T1000 (cell line): ENCODE measurements at places on chromosomes 7 and 10.

DNA sequence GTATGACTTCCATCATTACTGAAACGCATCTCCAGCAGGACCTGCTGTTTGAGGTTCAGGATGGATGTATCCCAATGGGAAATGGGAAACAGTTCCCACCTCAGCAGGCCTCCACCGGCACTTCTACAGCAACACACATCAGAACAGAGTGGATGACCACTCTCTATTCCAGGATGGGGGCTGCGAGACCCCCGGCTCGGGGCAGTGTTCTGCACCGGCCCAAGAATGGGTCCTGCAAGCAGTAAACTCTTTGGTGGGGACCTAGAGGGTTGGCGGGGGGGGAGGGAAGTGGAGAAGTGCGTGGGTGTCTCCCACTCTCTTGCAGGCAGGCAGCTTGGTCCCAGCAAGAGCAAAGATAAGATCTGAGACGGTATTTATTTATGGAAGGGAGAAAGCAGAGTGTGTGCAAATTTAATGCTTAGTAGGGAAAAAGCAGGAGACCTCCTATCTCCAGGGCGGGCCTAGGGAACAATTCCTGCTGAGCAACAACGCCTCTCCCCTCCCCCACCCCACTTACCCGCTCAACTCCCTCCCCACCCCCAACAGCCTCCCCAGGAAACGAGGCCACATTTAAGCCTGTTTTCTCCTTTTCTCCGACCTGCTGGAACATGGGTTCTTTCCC, 4.0 kb downstream of the SFMBT2 start:
- no peak for DNase-seq

GRCh38 chr7:45155357-45155900, 2.2 kb upstream of the RAMP3 start:
- DNase-seq: no peak

- DNase-seq: no peak
Observed at GRCh38 chr7:44891791-44892190, 6.5 kb upstream of the PURB start.

DNA sequence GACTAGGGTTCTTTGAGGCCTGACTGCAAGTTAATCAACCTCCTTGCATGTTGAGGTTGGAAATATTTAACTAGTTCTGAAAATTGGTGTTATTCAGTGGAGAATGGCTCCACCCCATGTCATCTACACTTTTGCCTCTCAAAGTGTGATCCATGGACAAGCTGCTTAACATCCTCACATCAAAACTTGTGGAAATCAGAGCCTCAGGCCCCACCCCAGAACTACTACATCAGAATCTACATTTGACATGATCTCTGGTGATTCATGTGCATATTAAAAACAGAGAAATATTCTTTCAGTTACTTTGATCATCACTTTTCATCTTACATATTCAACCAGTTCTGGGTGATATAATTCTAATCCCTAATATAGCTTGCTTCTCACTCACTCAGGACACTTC, 632.9 kb downstream of the ARL4A start:
- DNase-seq: no peak

- DNase-seq: no peak
Observed at GRCh38 chr10:90746829-90747228, 111.0 kb downstream of the HTR7 start.

GRCh38 chr10:46227936-46228562, 58.7 kb upstream of the ANTXRL start:
- DNase-seq: no peak

DNA sequence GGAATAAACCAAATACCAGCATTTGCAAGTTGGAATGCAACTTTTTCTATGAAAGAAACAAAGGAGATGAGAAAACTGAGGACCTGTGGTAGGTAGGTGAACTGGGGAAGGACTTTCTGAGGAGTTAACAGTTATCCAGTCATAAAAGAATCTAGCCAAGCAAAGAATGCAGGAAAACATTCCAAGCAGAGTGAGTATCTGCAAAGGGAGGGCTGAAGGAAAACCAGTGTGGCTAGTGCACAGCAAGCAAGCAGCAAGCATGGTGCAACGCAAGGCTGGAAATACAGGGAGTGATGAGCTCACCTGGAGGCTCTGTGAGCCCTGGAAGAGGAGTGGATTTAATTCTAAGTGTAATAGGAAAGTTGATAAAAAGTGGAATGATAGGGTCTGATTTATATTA, 44.0 kb downstream of the RTKN2 start:
- DNase-seq: no peak

DNA sequence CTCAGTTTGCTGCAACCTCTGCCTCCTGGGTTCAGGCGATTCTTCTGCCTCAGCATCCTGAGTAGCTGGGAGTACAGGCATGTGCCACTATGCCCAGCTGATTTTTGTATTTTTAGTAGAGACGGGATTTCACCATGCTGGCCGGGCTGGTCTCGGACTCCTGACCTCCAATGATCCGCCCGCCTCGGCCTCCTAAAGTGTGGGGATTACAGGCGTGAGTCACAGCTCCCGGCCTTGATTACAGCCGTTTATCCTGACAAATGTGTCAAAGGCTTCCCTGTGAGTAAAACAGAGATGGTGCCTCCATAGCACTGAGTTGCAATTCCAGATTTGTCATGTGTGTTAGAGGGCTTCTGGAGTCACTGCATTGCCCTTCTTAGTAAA, 273.7 kb downstream of the CCDC3 start:
- DNase-seq: no peak

DNA sequence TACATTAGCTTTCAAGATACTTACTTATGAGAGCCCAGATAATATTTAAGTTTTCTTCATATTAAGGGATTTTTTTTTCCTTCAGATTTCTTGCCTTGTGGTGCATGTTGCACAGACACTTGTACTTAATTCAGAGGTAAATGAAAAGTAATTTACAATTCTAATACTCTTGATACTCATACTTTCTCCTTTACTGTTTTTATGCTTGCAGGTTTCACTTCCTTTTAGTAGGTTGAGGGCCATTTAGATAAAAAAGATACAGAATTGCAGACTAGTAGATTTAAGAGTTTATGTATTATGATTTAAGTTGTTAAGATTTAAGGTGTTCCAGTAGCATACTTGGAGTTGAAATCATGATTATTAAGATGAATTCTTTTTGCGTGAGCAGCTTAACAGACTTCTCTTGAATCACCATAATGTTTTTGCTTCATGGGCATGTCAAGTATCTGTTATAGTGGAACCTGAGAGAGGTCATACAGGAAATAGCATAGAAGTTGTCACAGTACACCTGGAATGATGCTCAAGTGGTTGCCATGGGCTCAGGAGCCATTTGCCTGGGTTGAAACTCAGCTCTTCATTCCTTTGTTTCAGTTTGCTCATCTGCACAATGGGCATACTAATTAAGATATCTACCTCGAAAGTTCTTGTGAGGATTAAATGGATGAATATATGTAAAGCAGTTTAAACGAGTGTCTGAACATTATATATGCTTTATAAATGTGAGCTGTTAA, 174.8 kb upstream of the PRPS1L1 start:
- DNase-seq: no peak

DNA sequence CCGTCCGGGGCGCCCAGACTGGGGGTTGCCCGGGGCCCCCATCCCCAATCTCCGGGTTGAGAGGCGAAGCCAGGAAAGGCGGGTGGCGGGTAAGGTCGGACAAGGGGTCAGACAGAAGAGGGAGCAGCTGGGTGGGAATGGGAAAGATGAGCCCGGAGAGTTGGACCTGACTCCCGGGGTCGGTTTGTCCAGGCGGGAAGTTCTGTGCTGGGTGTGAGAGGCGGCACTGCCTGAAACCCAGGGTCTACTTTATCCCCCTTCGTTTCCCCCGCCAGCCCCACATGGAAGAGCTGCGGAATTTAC, 675 bp downstream of the SLC4A2 start:
- DNase-seq: no peak

GRCh38 chr10:71597821-71598498, 121.6 kb downstream of the C10orf105 start:
- no peak for DNase-seq
